Globus pallidus (tissue), 1 donor: ENCODE measurements at places on chromosomes 6 and 20.

- DNase-seq, result no peak
Observed at GRCh38 chr6:26358511-26358981, 6.5 kb upstream of the BTN3A2 start.

- no peak for DNase-seq
Observed at GRCh38 chr6:25027221-25027916, 91.6 kb upstream of the RIPOR2 start.

GRCh38 chr6:2890976-2891767 lies 11.9 kb downstream of the SERPINB9 start:
- DNase-seq, result no peak

DNA sequence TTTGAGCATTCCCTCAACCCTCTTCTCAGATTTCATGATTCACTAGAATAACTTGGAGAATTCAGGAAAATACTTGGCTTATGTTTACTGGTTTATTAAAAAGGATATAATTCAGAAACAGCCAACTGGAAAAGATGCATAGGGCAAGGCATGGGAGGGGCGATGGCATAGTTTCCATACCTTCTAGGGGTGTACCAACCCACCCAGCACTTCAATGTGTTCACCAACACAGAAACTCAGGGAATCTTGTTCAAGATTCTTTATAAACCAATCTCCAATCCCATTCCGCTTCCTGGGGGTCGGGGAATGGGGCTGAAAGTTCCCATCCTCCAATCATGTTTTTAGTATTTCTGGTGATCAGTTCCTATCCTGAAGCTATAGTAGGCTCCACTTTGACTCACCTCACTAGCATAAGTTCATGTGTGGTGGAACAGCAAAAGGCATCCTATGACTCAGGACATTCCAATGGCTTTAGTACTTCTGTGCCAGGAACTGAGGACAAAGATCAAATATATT lies 164.4 kb downstream of the SIM1 start:
- no peak for DNase-seq

- no peak for DNase-seq
Observed at GRCh38 chr6:34829137-34829536, 37.3 kb downstream of the BLTP3A start.

DNA sequence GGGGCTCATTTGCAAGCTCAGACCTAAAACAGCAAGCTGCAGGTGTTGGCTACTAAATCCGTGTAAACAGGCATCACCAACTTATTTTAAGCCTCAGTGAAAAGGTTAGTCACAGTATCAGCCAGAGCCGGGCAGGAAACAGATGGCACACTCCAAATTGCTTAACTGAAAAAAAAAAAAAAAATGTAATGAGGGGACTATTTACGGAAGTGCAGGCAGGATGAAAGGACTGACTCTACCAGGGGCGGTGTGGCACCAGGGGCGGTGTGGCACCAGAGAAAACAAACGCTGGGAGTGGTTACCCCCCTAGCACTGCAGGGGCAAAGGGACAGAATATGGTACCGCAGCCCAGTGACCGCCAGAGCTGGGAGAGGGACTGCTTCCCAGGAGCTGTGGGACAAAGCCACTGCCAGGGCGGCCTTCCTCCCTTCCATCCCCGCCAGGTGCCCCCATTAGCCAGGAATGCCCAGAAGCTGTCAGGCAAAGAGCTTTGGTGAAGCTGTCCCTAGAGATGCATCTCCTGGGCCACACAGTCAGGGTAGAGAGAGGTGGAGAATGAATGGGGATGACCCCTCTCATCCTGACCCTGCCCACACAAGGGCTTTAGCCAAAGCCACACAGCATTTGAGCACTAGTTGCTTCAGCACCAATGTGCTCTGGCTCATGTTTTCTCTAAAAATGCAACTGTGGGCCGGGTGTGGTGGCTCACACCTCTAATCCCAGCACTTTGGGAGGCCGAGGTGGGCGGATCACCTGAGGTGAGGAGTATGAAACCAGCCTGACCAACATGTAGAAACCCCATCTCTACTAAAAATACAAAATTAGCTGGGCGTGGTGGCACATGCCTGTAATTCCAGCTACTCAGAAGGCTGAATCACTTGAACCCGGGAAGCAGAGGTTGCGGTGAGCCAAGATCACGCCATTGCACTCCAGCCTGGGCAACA lies 39.6 kb upstream of the GFOD1 start:
- no peak for DNase-seq

DNA sequence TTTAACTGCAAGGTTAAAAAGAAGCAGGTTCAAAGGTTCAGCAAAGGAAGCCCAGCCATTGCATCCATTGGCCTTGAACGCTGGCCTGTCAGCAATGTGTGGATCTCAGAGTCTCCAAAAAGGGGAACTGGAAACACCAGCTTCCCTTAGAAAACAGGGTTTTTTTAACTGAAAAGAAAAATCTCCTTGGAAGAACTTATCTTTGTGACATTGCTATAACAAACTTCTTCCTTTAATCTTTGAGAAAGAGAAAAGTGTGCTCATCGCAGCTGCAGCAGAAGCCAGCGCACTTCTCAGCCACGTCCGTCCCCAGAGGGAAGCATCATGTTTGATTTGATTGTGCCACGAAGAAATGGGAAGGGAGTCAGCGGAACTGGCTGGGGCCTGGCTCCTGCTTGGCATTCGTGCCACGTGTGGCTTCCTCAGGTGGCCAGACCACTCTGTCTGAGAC lies 215.0 kb downstream of the SYNDIG1 start:
- peak; percentile 49 for DNase-seq

DNA sequence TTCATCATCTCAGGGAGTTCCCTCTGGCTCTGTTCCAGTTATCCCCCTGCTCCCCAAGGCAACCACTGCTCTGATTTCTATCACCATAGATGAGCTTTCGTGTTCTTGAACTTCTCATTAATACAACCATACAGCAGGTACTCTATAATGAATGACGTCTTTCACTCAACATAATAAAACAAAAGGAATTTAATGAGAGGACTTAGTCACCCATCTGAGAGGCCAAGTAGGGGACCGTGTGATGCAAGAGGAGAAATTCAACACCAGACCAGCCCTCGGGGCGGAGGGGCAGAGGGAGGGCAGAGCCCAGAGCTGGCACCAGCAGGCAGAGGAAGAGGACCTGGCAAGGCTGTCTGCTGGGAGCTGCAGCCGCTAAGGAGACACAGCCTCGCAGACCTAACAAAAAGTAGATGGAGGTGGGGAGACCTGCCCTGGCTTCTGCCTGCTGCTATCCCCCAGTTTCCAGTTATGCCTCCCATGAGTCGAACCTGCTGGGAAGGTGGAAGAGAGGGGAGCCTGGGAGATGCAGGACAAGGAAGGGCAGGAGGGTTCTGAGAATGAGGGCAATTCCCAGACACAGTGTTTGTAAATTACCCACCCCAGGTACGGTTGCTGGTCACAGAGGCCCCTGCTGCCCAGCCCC lies 13.8 kb downstream of the CCN5 start:
- DNase-seq, result peak; percentile 66

GRCh38 chr6:48743738-48744137 lies 632.7 kb upstream of the PTCHD4 start:
- no peak for DNase-seq

GRCh38 chr6:127518191-127518709 lies 885 bp downstream of the MTCL3 start:
- DNase-seq, result peak; percentile 16

DNA sequence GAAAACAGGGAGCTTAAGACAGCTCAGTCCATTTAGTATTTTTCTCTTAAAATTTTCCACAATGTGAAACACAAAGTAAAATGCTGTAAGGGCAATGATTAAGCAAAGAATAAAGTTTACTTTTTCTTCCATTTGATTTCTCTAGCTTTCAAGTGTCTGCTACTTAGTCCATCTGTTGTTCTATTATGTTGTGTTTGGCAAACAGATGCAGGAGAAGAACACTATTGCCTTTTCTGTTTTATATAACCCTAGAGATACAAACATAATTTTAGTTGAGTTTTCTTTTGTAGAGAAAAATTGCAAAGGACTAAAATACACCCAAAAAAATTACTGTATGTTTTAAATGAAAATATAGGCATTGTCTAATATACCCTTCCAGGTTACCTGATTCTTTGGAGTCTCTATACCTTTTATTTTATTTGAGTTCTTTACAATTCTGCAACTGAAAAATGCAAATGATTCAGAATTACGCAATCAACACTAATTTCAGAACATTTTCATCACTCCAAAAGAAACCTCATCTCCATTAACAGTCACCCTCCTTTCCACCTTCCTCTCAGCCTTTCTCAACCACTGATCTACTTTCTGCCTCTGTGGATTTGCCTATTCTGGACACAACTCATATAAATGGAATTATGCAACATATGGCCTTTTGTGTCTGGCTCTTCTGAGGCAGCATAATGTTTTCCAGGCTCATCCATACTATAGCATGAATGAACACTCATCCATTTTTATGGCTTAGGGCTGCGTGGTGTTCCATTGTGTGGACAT lies 96.9 kb downstream of the MKKS start:
- no peak for DNase-seq

DNA sequence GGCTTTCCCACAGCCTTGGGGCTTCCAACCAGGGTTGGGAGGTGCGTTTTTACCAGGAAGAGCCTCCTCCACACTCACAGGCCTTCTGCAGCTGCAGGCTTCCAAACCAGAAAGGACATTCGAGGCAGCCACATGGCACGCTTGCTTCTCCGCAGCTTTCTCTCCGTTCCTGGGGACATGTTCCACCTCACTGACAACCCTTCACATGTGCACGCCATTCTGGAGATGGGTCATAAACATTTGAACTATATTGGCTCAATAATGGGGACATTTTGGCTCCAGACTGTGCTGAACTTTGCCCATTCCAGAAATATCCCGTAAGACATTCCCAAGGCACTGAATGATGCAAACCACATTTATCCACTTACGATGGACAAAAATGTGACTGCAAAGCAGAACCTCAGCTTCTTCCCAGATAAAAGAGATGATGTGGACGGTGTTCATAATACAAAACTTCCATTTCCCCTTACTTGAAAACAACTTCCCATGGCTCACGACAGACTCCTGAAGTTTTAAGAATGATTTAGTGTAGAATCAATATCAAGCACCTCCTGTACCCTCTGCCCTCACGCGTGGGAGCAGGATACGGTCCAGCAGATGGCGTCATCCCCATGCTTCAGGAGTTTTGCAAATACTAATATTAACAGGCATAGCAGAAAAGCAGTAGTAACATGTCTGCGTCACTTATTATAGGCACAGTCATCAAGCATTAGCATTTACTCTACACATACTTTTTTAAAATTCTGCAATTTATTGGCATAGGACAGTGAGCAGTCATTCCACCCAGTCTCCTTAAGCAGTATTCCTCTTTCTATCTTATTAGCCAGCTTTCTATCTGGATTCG lies 25.4 kb upstream of the FOXF2 start:
- DNase-seq, result no peak

GRCh38 chr20:49750611-49751396 lies 37.1 kb upstream of the B4GALT5 start:
- no peak for DNase-seq

- peak; percentile 74 for DNase-seq
Observed at GRCh38 chr6:157148391-157149323, 174.7 kb downstream of the TMEM242 start.

- no peak for DNase-seq
Observed at GRCh38 chr6:169639653-169640278, 62.1 kb downstream of the WDR27 start.

- no peak for DNase-seq
Observed at GRCh38 chr20:51285684-51286083, 256.8 kb downstream of the NFATC2 start.

DNA sequence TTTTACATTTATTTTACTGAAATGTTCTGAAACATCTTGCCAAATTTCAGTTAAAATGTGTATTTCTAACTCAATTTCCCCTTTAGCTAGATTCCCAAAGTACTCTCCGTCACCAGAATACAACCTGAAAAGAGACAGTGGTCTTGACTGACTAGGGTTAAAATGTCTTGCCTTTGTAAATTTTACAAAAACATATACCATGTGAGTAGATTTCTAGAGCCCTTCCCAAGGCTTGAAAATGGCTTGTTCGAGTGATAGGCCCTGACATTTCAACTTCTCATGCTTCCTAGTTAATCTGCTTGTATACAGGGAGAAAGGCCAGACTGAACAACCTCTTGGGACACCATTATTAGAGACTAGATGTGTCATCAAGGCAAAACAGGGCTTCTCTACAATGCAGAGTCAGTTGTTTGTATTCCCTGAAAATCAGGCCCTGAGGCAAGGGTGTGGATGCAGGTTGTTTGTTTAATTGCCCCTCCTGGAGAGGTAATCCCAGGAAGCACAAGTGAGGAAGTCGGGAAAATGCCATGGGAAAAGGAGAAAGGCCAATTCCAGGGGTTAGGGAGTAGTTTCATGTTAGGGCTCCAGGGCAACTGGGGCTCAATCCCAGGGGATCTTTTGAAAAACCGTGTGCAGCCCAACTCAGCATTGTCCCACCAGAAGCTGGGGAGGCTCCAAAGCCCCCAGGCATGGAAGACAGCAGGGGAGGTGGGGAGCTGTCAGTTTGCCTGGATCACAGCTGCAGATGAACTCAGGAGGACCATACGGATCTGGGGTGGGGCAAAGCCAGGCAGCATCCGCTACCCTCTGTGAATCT lies 11.6 kb upstream of the TFB1M start:
- DNase-seq, result no peak

DNA sequence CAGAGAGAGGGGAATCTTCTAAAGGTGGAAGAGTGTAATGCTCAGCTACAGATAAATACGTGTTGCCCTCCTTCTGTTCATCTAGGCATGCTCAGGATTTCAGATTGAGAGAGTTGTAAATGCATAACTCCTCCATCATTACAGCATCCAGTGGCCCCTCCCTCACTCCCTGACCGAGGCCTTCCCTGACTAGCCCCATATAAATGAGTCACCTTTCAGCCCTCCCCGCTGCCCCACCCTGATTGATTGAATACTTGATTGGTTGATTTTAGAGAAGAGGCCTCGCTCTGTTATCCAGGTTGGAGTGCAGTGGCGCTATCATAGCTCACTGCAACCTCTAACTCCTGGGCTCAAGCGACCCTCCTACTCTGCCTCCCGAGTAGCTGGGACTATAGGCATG lies 193.7 kb downstream of the EYA2 start:
- DNase-seq, result no peak

DNA sequence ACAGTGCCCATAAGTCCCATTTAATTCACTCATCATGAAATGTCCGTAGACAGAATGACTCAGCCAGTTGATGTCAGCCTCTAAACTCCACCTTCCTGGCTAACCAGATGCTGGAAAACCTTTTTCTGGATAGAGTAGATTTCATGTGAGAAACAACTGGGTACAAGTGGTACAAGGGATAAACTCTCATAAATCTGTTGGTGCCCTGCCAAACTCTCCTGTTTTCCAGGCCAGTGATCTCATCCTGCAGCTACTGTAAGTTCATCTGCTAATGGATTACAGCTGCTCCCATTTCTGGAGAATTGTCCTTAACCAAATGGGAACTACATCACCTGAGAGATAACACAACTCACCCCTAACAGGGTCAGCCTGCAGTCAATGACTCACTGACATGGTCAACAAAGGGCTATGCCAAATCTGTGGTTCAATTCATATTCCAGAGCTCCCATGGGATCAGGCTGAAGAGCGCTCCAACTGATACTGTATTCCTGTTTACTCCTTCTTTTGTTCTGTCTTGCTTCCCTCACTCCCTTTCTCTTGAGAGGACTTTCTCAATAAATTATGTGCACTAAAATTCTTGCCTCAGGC lies 210.1 kb upstream of the HDDC2 start:
- no peak for DNase-seq
